Right cardiac atrium (tissue), 5 donors: ENCODE measurements at places on chromosomes 6 and 20. TPM values are rescaled to one million over a fixed set of nuclear protein-coding genes. Genes with fewer than 3 reads are reported as not detected.

GRCh38 chr20:15945289-15945688, 628.0 kb downstream of the KIF16B start:
- no peak for DNase-seq

- DNase-seq = no peak
Observed at GRCh38 chr20:32909896-32910571, 51.3 kb downstream of the EFCAB8 start.

DNA sequence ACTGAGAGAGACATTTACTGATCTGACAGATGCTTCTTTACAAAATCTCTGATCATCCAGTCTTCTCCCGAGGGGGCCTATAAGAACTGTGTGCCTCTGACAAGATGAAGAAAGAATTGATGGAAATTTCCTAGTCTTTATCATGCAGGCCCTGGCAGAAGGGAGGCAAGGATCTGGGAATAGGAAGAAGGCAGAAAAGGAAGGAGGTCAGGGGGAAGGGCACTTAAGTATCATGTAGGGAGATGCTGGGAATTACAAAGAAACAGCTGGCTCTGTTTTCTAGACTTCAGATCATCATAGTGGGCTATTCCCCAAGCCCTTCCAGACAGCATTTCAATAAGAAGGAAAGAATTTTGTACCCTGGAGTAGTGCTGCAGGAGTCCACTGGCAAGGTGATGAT, 243.3 kb upstream of the MOCS1 start:
- DNase-seq = no peak

GRCh38 chr6:168581706-168582105, 140.7 kb downstream of the SMOC2 start:
- DNase-seq = no peak

Gene THBS2
- 8.7 TPM for polyA plus RNA-seq

DNA sequence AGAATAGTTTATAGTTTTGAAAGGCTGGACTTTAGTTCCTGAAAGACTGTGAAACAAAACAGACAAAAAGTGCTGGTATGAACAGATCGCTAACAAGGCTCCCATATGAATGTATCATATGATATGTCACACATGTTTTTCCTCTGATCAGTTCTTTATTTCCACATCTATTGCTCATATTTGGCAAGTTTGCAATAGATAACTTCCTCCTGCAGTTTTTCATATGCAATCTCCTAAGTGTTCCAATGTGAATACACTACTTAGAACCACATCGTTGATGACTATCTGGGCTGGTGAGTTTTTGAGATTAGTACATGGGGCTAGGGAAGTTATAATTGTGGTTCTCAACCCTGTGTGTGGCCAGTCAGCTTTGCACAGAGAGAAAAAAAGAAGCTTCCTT, 23.1 kb downstream of the CRYBG1 start:
- DNase-seq = no peak

GRCh38 chr6:32375739-32376529, 4.2 kb upstream of the TSBP1 start:
- DNase-seq = no peak

DNA sequence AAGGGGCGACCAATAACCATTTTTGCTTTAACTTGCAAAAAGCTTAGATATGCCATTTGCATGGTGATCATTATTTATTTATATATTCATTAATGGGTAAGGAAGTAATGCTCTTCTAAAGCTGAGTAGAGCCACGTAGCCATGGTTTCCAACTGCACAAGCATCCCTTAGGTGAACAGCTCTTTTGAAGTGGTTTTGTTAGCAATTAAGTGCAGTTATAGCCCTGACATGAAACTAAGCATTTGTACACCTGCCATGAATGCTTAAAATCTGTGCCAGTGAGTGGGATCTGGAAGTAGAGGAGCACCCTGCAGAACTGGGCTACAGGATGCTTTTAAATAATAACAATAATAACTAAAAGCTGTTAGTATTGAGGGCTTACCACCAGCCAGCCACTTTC, 19.1 kb downstream of the TRAF3IP2 start:
- DNase-seq = no peak

- DNase-seq = no peak
Observed at GRCh38 chr20:62269378-62269777, 31.1 kb downstream of the OSBPL2 start.

Gene PTCRA
- polyA plus RNA-seq = not detected

- DNase-seq = no peak
Observed at GRCh38 chr6:34020807-34021553, 124.9 kb downstream of the GRM4 start.

DNA sequence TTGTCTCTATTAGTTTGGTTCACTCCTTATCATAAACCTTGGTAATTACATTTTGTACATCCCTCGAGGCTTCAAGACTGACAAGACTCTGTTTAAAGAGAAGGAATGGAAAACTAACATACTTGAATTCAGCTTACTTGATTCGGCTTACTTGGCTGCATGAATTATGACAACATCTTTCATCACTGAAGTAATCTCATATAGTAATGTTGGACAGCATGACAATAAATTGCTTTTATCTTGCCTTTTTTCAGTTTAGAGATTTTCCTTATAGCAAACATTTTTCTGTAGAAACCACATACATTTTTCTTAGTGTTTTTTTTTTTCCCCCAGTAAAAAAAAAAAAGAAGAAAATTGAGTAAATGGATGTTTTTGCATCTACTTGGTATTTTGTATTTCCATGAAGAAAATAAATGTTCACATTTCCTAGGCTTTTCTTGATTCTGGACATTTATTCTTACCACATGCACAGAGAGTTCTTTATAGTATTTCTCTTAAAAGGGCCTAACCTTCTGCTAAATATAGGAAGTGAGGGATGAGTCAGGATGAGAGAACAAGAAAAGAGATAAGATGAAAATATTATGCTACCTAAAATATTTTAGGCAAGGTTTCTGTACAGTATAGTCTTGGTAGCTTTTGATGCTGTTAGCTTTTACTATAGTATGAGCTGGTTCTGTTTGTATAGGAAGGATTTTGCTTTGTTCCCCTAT, 101.0 kb upstream of the HDGFL1 start:
- DNase-seq = no peak

Gene PNLDC1
- polyA plus RNA-seq = 0.43 TPM
